ENCODE measurements at places on chromosomes 12 and 14. TPM values are rescaled to one million over a fixed set of nuclear protein-coding genes. Genes with fewer than 3 reads are reported as not detected.
A peak's percentile ranks its signal among the peaks of the same experiment; 100 is the strongest.

GRCh38 chr12:102033991-102034745 is 27.6 kb downstream of the WASHC3 start:
- H3K27ac ChIP-seq: no peak overlapping the region
- H3K4me3 ChIP-seq: no peak overlapping the region
- no peaks in the 10 kb centered on the region for H3K36me3 ChIP-seq
- no peaks in the 10 kb centered on the region for H3K27me3 ChIP-seq
- no peaks in the 10 kb centered on the region for H3K4me1 ChIP-seq

- no peaks in the 10 kb centered on the region for H3K36me3 ChIP-seq
- no peak for DNase-seq
- no peak overlapping the region for H3K27ac ChIP-seq
Observed at GRCh38 chr12:105476616-105477015, 146.1 kb downstream of the C12orf75 start.

DNA sequence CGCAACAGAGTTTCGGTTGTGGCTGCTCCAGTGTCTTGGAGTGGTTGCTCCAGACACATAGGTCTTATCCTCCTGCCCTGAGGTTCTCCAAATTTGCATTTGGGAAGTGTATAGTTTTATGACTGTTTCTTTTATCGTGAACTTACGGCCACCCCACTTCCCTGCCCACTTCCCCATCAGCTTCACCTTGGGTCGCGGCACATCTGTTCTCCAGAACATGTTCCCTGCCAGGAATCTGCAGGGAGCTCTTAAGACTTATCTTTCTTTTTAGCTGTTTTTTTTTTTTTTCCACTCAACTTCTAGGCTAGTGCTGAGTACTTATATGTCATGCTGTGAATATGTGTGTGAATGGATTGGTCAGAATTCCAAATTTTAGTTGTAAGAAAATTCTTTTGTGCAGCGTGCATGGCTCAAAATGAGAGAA is 75.4 kb downstream of the ETV6 start:
- no peaks in the 10 kb centered on the region for H3K36me3 ChIP-seq
- no peaks in the 10 kb centered on the region for H3K27me3 ChIP-seq
- H3K4me1 ChIP-seq: peaks cover 8% of the 10 kb centered on the region
- DNase-seq: no peak
- no peak overlapping the region for H3K27ac ChIP-seq

DNA sequence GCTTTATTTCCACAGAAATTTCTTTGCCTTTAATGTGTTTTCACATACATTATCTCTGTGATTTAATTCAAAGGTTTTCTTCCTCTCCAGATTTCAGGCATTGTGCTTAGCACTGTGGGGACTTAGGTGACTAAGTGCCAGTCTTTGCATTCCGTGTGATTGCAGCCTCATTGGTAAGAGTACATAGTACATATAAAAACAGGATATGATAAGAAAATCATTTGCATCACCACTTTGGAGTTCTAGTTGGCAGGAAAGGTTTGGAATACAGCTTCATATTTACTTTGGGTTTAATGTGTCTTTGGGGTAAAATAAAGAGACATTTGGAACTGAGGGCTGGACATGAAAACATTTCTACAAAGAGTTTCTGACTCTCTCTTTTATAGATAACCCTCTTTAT is 37.8 kb upstream of the C12orf75 start:
- H3K27me3 ChIP-seq: no peaks in the 10 kb centered on the region
- H3K27ac ChIP-seq: no peak overlapping the region
- H3K36me3 ChIP-seq: no peaks in the 10 kb centered on the region
- no peak overlapping the region for H3K4me3 ChIP-seq

DNA sequence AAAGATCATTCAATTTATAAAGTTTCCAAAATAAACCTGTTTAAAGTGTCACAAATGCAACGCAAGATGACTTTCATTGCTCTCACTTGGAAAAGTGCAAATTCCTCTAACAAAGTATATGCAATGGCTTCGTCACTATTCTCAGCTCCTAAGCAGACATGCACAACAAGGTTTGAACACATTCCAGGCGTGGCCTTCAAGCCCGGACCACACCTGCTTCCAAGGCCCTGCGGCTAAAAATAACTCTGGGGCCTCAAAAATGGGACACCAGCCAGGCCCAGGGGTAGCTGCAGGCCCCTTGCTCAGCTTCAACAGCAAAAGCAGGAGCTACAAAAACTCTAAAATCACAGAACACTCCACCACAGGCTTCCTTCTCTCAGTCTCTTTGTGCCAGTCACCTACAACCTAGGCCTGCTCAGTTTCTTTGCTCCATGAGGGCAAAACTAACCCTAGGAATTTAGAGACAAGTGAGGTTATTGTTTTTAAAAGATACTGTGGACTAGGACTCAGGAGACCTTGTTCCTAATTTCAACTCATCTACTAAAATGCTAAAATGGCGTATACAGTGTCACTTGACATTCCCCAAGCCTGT is 29.3 kb downstream of the DUSP16 start:
- H3K4me3 ChIP-seq: no peak overlapping the region
- no peaks in the 10 kb centered on the region for H3K27me3 ChIP-seq
- peak overlapping the region; percentile 7 for H3K27ac ChIP-seq

- no peaks in the 10 kb centered on the region for H3K27me3 ChIP-seq
- no peaks in the 10 kb centered on the region for H3K36me3 ChIP-seq
- H3K4me3 ChIP-seq: no peak overlapping the region
- DNase-seq: no peak
Observed at GRCh38 chr12:18689771-18690170, 48.0 kb downstream of the PLCZ1 start.

GRCh38 chr14:63200767-63201166 is 3.5 kb upstream of the RHOJ start:
- no peak overlapping the region for H3K4me3 ChIP-seq
- no peak overlapping the region for H3K27ac ChIP-seq
- no peak for DNase-seq

DNA sequence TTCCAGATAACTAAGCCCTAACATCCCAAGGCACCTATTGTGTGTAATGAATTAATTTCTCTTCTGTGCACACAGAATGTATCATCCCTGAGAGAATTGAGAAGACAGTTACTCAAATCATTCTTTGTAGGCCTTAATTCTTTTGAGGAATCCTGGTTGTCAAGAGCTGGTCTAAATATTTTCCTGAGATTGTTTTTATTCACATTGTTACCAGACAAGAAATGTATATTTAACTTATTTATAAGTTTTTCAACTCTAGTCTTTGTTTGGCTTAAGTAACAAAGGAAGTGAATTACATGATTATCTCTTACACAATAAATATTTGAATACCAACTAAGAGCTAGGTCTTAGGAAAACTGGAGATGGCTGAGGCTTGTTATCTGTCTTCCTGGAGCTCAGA is 169.4 kb downstream of the DACT1 start:
- no peaks in the 10 kb centered on the region for H3K27me3 ChIP-seq
- no peak overlapping the region for H3K27ac ChIP-seq
- H3K36me3 ChIP-seq: no peaks in the 10 kb centered on the region

- no peaks in the 10 kb centered on the region for H3K27me3 ChIP-seq
- no peak overlapping the region for H3K27ac ChIP-seq
- no peak for DNase-seq
- no peaks in the 10 kb centered on the region for H3K4me1 ChIP-seq
- no peak overlapping the region for H3K4me3 ChIP-seq
Observed at GRCh38 chr12:24425601-24425970, 476.1 kb upstream of the SOX5 start.

DNA sequence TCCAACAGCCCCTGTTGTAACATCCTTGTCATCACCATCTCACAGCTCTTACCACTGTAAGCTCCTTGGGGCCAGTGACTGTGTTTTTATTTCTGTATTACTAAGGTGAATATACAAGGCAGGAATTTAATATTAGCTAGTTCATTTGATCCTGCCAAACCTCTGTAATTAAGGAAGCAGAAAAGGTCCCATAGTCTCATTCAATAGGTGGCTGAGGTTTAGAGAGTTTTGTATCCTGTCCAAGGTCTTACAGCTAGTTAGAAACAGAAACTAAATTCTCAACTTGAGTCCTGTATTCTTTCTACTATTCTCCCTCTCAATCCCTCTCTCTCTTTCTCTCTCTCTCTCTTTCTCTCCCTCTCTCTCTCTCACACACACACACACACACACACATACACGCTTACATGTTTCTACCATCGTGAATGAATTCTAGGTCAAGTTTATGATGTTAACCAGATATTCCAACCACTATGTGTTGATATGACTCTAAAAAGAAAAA is 543 bp upstream of the GLIPR1 start:
- no peak for DNase-seq
- no peaks in the 10 kb centered on the region for H3K36me3 ChIP-seq
- peak overlapping the region; percentile 42 for H3K27ac ChIP-seq
- no peaks in the 10 kb centered on the region for H3K27me3 ChIP-seq

DNA sequence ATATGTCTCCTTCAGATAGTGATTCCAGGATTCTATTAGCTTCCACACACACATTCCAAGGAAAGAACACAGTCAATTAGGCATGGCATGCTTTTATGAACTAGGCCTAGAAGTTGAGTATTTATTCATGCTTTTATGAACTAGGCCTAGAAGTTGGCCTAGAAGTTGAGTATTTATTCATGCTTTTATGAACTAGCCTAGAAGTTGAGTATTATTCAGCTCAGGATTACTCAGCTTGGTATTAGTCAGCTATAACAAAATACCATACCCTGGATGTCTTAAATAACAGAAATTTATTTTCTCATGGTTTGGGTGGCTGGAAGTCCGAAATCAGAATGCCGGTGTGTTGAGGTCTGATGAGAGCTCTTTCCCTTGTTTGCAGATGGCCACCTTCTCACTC is 442.7 kb upstream of the FLRT2 start:
- H3K4me3 ChIP-seq: no peak overlapping the region
- H3K36me3 ChIP-seq: no peaks in the 10 kb centered on the region
- H3K27me3 ChIP-seq: no peaks in the 10 kb centered on the region
- H3K4me1 ChIP-seq: no peaks in the 10 kb centered on the region

DNA sequence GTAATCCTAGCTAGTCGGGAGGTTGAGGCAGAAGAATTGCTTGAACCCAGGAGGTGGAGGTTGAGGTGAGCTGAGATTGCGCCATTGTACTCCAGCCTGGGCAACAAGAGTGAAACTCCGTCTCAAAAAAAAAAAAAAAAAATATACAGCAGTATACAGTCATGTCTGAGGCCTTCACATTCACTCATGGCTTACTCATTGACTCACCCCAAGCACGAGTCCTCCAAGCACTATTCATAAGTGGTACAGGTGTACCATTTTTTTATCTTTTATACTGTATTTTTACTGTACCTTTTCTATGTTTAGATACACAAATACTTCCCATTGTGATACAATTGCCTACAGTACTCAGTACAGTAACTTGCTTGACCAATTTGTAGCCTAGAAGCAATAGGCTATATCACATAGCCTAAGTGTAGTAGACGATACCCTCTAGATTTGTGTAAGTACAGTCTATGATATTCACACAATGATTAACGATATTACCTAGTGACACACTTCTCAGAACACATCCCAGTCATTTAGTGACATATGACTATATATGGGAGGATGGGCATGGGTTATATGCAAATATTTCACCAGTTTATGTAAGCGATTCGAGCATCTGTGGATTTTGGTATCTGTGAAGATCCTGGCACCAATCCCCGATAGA is 12.2 kb downstream of the LLPH start:
- no peaks in the 10 kb centered on the region for H3K4me1 ChIP-seq
- H3K27ac ChIP-seq: no peak overlapping the region
- H3K27me3 ChIP-seq: no peaks in the 10 kb centered on the region
- no peak for DNase-seq
- peaks cover 15% of the 10 kb centered on the region for H3K36me3 ChIP-seq
- no peak overlapping the region for H3K4me3 ChIP-seq

DNA sequence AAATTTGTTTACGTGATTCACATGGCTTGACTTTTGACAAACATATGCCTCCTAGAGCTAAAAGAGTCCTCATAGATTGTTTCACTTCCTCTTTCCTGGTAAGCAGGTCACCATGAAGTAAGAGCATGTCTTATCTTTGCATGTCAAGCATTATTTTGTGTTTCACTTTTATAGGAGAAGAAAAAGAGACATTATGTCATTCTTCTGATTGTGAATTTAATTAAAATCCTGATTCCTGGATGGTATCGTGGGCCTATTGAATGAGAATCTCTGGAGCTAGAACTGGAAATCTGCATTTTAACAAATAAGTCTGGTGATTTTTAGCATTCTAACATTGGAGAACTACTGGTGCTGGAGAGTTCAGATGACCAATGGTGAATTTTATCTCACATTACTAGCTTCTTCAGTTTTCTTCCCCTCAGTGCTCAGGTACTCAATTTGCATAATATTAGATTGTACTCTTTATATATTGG is 218.6 kb upstream of the ATP2B1 start:
- DNase-seq: no peak
- no peaks in the 10 kb centered on the region for H3K4me1 ChIP-seq
- H3K27ac ChIP-seq: no peak overlapping the region

DNA sequence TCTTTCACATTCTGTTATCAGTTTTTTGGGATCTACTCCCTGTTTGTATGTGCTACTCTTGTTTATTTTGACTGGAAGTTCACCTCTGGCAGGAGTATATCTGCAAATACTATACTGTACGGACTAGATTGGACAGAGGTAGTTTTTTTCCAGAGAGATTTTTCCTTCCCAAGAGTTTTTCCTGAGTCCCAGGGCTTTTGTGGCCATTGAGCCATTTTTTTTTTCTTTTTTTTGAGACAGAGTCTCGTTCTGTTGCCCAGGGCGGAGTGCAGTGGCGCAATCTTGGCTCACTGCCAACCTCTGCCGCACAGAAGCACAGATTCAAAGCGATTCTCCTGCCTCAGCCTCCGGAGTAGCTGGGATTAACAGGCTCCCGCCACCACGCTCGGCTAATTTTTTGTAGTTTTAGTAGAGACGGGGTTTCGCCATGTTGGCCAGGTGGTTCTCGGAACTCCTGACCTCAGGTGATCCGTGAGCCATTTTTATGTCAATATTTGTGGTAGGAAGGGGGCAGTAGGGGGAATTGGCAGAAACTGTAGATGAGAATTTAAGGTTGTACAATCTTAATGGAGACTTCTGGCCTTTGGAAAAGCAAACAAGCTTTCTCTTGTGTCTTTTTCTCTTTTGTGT is 19.4 kb downstream of the KTN1 start:
- H3K27ac ChIP-seq: peak overlapping the region; percentile 64
- DNase-seq: peak; percentile 80
- H3K36me3 ChIP-seq: no peaks in the 10 kb centered on the region
- peaks cover 35% of the 10 kb centered on the region for H3K4me1 ChIP-seq
- H3K4me3 ChIP-seq: no peak overlapping the region

GRCh38 chr14:88030079-88030478 is 25.1 kb downstream of the GPR65 start:
- no peak overlapping the region for H3K27ac ChIP-seq
- no peaks in the 10 kb centered on the region for H3K27me3 ChIP-seq
- H3K36me3 ChIP-seq: no peaks in the 10 kb centered on the region

Gene CFAP251
- 1.5 TPM for total RNA-seq

Gene CSRP2
- 22.1 TPM for total RNA-seq

Gene POTEG
- not detected for total RNA-seq

Gene GNPNAT1
- 31.4 TPM for total RNA-seq

Gene KRT6C
- total RNA-seq: not detected

Gene SLC17A8
- total RNA-seq: 0.33 TPM

Gene GDF3
- total RNA-seq: not detected

Gene KRT83
- not detected for total RNA-seq

Gene RND1
- 30.1 TPM for total RNA-seq

Gene NINJ2
- 6.4 TPM for total RNA-seq

All from right lobe of liver (tissue), 6 donors.